ENCODE measurements at places on chromosomes 12 and 14.

- DNase-seq, result no peak
Observed at GRCh38 chr12:74820324-74820723, 282.7 kb downstream of the ATXN7L3B start.

GRCh38 chr12:93203361-93203760 lies 174.4 kb upstream of the NUDT4 start:
- no peak for DNase-seq

GRCh38 chr12:118472940-118473339 lies 96.6 kb downstream of the SUDS3 start:
- DNase-seq, result no peak

DNA sequence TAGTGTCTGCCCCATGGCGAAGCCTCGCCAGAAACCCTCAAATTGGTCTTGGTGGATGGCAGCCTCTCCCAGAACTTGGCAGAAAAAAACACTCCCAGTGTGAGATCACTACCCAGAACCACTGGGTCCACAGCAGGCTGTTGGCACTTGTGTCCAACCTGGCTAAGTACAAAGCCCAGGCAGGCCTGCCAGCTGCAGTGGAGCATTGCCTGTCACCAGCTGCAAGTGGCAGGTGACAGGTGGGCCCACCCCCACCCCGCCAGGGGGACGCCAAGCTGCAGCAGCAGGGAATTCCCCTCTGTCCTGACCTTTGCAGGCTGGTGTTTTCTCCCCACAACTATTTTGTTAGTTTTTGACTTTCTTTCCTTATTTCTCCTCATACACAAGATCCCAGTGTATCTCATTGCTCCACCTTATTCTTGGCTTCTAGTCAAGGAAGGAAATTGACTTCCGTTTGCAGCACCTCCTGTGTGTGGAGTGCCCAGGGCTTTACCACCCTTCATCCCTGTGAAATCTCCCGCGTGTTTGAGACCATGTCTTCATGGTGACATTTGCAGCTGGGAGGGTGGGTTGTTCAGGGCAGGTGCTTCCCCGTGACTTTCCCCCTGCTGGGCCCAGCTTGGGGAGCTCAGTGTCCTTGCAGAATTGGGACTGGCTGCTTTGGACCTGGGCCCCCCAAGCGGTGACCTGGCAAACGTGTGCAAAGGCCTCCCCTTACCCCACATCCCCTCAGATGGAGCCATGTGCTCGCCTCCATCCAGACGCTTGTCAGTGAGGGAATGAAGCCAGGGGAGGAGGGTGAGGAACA lies 73.8 kb upstream of the RIN3 start:
- no peak for DNase-seq

- no peak for DNase-seq
Observed at GRCh38 chr14:96889091-96889490, 91.9 kb downstream of the VRK1 start.

GRCh38 chr12:77924703-77925102 lies 94.0 kb downstream of the NAV3 start:
- no peak for DNase-seq

- no peak for DNase-seq
Observed at GRCh38 chr14:48936362-48936761, 649.8 kb downstream of the RPS29 start.

GRCh38 chr14:27410981-27411380 lies 813.1 kb upstream of the NOVA1 start:
- no peak for DNase-seq

GRCh38 chr12:89316705-89317139 lies 35.6 kb downstream of the DUSP6 start:
- no peak for DNase-seq

DNA sequence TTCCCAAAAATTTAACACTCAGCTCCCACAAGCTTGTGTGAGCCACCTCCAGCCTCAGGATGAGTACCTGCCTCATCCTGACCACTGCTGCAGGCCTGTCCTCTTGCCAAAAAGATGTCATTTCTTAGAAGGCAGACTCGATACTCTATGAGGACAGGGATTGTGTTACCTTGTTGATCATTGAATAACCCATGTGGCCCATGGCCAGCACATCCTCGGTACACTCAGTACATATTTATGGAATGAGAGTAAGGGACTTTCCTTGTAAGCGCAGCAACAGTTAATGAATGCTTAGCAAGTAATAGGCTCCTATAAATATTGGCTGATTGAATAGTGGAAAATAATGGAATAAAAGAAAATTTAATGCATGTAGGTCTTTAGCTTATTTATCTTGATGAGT lies 15.3 kb upstream of the DGLUCY start:
- DNase-seq, result no peak

- DNase-seq, result no peak
Observed at GRCh38 chr12:125381373-125381772, 316.1 kb downstream of the AACS start.

DNA sequence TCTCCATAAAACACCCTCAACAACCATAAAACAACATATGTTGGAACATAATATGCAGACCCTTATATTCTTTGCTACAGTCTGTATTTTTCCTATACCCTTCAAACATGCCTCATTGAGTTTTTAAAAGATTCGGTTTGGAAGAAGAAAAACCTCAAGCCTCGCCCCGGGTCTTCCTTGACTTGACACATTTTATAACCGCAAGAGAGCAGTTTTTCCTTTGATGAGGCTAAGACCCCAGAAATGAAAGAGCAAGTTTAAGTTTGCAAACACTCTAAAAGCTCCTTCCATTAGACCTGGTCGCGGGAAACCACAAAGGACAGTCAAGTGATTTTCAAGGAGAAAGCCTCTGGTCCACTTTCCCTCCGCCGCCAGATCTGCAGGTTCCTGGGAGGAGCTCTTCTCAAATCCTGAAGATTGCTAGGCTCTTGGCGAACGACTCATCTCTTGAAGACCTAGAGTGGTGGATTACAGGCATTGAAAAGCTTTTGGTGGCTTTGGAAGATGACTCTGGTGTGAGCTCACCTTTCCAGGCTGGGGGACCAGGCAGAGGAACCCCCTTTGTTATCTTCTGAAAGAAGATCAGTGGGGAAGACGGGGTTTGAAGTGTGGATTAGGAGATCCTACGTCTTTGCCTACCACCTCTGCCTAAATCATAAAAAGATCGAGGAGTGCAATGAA lies at the start of gene ASCL4:
Gene ASCL4, plus strand, starts transcription at position 356 of the 681 bp plus-strand sequence. CDS start 515 bp downstream, outside the sequence.
- no peak for DNase-seq

- DNase-seq, result no peak
Observed at GRCh38 chr12:66885115-66885875, 206.4 kb upstream of the GRIP1 start.

- no peak for DNase-seq
Observed at GRCh38 chr12:113007166-113007565, 28.8 kb downstream of the OAS2 start.

GRCh38 chr12:130713581-130713991 lies 2.5 kb downstream of the RIMBP2 start:
- no peak for DNase-seq

GRCh38 chr12:19654650-19655376 lies 215.5 kb downstream of the AEBP2 start:
- no peak for DNase-seq

GRCh38 chr12:66647034-66647691 lies 31.7 kb downstream of the GRIP1 start:
- DNase-seq, result no peak

DNA sequence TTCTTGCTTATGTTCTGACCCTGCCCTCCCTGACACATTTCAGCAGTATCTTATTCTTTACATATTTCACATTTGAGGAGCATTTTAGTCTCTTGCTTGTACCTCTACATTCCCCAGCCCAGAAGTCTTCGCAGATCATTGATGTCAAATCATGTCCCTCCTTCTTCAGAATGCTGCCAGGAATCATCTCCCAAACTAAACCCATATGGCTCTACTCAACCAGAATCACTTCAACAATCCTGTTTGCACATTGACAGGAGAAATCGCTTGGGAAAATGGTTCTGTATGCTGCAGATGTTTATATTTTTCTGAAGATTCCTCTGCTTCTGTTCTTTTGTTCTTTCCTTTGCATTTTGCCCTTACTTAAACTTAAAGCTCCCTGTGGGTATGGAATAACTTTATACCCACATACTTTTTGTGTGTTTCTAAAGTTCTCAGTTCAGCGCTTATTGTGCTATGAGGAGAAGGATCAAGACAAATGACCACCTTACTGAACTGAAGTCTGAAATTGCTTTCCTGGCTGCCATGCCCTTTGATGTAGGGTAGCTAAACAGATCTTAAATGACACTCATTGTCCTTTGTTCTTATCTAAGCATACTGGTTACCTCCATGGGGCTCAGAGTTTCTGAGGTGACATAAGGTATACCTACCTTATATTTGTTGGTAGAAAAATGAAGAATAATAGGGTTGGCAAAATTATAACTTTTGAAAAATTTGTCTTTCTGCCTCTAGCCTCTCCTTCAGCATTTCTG lies 134.6 kb downstream of the SLC25A21 start:
- no peak for DNase-seq

- DNase-seq, result no peak
Observed at GRCh38 chr12:47141459-47141858, 61.7 kb upstream of the AMIGO2 start.

- no peak for DNase-seq
Observed at GRCh38 chr14:32513571-32514009, 184.5 kb downstream of the AKAP6 start.

- no peak for DNase-seq
Observed at GRCh38 chr14:99786511-99786989, 6.7 kb upstream of the EML1 start.

DNA sequence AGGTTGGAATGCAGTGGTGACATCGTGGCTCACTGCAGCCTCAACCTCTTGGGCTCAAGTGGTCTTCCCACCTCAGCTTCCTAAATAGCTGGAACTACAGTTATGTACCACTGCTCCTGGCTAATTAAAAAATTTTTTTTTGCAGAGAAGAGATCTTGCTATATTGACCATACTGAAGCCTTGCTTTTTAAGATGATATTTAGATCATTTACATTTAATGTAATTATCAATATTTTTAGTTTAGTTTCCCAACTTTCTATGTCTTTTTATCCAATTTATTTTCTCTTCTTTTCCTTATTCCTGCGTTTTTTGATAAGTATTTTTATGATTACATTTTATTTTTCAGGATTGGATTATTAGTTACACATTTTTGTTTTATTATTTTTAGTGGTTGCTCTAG lies 340.1 kb downstream of the APAF1 start:
- DNase-seq, result no peak

DNA sequence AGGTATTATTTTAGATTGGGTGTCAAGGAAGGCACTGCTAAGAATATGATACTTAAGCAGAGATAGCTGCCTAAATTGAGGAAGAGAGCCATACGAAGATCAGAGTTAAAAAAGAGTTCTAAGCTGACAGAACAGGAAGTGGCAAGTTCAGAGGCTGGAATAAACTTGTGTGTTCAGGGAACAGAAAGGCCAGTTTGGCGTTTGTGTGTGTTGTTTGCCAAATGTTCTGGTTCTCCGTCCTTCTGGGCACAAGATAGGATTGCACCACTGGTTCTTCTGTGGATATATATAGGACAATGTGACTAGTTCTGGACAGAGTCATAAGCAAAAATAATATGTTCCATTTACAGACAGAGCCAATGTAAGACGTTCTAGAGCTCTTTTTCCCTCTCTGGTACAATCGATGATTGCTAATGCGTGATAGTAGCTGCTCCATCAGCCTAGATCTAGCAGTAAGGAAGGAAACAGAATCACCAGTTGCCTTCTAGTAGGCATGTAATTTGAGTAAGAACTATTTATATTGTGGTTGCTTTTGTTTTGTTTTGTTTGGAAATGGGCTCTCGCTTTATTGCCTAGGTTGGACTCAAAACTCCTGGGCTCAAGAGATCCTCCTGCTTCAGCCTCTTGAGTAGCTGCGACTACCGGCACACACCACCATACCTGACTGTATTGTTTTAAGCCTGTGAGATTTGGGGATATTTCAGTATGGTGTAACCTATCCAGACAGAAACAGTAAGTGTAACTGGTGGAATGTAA lies 7.4 kb downstream of the BBS10 start:
- DNase-seq, result no peak

- no peak for DNase-seq
Observed at GRCh38 chr12:43434614-43435013, 117.4 kb downstream of the ADAMTS20 start.

- DNase-seq, result peak; percentile 55
Observed at GRCh38 chr14:73829526-73830431, 21.9 kb upstream of the PTGR2 start.

- no peak for DNase-seq
Observed at GRCh38 chr12:2411616-2412304, 359.0 kb downstream of the CACNA1C start.

- no peak for DNase-seq
Observed at GRCh38 chr14:65044596-65044959, 57.7 kb downstream of the MAX start.

DNA sequence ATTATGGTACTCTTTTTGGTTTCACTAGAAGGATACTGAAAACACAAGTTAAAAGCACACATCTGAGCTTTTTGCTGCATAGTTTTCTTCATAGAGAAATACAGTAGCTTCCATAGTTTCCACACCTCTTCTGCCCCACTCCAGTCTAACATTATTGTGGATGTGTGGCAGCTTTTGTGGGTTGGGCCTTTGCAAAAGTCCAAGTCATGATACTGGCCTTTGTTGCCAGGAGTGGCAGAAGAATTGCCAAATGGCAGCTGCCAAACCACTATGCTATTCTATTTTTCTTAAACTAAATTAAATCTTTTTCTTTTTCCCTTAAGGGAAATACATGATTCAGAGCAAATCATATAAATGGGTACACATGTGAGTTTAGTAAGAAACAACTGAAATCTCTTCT lies 114.8 kb downstream of the PLEKHA5 start:
- no peak for DNase-seq

GRCh38 chr12:117835156-117835555 lies 133.6 kb downstream of the KSR2 start:
- no peak for DNase-seq

- DNase-seq, result no peak
Observed at GRCh38 chr12:94832780-94833681, 170.5 kb downstream of the NDUFA12 start.

DNA sequence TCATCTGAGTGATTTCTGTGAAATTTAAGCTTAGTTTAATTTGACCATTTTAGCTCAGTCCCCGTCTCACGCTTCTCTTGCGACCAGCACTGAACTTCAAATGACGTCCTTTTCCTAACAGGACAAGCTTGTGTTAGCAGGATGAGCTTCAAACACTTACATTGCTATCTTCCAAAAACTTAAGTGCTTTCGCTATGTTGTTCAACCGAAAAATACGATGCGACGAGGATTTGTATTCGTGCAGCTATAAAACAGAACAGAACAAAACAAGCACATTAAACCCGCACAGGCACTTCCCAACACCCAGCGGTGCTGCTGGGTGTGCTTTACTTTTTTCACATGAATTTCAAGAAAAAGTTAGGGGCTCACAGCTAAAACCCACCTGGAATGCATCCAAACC lies 64.2 kb upstream of the DICER1 start:
- DNase-seq, result no peak

GRCh38 chr12:52222692-52223091 lies 10.4 kb upstream of the KRT7 start:
- DNase-seq, result no peak

DNA sequence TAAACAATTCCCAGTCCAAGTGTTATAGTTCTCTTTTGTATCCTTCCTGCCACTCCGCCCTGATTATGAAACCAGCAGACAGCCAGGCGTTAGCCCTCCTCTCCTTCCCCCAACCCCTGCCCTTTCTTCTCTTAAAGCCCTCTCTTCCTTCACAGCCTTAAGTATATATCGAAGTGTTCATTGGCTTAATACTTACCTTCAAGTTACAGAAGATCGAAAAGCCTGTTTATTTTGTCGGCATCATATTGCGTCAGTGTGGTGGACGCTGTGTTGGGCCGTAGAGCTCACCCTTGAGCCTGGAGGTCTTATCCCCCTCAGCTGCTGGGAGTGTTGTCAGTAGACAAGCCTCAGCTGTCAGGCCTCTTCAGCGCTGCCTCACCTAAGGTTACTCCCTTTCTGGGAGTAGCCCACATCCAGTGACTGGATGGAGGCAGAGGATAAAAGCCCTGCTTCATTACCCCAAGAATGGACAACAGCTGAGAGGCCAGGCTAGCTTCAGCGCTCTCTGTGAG lies 36.2 kb downstream of the CMAS start:
- no peak for DNase-seq

Measured in stimulated activated CD8-positive, alpha-beta memory T cell treated with anti-CD3 and anti-CD28 coated beads, Interleukin-7, amount 100 ng/mL, for 48 hours (primary cell).